Spinal cord (tissue), 10 donors: ENCODE measurements at places on chromosomes 3 and 15.

DNA sequence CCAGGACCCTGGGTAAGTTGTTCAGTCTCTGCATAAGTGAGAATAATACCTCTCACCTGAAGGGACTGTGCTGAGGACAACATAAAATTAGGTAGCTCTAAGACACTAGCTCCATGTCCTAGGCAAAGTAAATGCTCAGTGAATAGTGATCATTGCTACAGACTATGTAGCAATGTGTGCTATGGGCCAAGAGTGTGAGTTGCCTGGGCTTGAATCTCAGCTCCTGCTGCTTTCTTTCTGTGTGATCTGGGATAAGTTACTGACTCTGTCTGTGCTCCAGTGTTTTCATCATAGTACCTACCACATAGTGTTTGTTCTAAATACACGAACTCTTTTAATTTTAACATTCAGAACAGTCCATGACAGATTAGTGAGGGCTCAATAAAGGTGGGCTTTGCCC lies 81.1 kb upstream of the MFGE8 start:
- no peak for DNase-seq

GRCh38 chr3:42179110-42179725 lies 86.8 kb downstream of the CCK start:
- DNase-seq = peak; percentile 56

DNA sequence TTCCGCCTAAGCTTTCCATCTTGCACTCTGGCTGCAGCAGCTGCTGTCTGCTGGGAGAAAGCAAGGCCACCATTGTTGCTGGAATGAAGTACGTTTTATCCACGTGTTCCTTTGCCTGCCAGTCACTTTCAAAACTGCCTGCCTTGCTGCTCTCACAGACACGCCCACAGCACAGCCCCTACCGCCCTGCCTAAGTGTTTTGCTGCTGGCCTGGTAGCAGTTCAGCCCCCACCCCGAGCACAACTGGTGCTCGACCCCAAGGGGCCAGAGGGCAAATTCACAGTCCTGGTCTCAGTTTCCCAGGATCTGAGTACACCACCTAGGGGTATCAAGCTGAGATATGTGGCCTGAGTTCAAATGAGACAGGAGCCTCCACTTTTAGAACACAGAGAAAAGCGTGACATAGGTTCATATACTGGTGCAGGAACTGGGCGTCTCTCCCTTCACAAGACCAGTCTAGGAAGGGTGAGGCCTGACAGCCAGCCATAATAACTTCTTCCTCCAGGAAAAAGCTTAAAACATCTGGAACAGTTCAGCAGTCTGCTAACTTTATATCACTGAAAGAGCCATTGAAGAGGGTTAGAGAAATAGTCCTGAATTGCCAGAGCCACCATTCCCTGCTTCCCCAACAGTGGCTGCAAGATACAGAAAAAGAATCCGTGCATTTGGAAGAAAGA lies 1012.3 kb downstream of the ZPLD1 start:
- DNase-seq = no peak

GRCh38 chr15:38671675-38672254 lies 107.2 kb upstream of the RASGRP1 start:
- DNase-seq = no peak

- DNase-seq = peak; percentile 58
These were observed 457.1 kb downstream of the SQOR start for GRCh38 chr15:46091860-46092450.

GRCh38 chr3:161859865-161860450 lies 363.4 kb downstream of the OTOL1 start:
- DNase-seq = peak; percentile 4

DNA sequence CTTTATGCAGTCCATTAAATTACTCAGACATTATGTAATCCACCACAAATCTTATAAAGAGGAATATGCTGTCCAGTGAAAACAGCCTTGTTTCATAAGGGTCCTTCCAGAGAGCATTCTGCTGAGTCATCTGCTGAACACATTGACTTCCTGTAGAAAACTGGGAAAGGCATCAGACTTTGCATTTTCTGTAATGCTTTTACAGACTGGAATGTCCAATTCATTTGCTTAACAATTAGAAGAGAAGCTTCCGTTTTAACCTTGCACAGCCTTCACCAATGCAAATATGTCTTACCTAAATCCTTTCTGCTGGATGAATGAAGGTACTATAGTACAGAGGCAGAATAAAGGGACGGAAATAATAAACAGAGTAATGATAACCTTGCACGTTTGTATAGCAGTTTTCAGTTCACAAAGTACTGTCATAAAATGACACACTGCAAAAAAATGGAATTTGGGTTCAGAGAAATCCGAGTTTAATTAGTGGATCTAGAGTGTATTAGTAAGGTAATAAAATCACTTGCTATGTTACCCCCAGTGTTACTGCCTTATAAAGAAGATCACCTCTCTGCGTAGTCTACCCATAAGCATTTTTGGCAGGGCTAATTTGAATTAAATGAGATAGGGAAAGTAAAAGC lies 301.5 kb downstream of the PYDC2 start:
- peak; percentile 13 for DNase-seq
